Right atrium auricular region (tissue), 2 donors: ENCODE measurements at places on chromosomes 7 and 10. TPM values are rescaled to one million over a fixed set of nuclear protein-coding genes. Genes with fewer than 3 reads are reported as not detected.

THSD7A gene
- total RNA-seq = 0.85 TPM

PRDX3 gene
- total RNA-seq = 250 TPM

AKR1C8 gene
- total RNA-seq = not detected

RSPH10B gene
- not detected for total RNA-seq

PRLHR gene
- total RNA-seq = not detected

AKR1D1 gene
- not detected for total RNA-seq

KAZALD1 gene
- 7.0 TPM for total RNA-seq

SLC13A1 gene
- not detected for total RNA-seq

ADRB1 gene
- total RNA-seq = 49.8 TPM

NPS gene
- not detected for total RNA-seq

GRCh38 chr10:4867520-4868356, 41.7 kb downstream of the AKR1E2 start:
- DNase-seq = peak; percentile 77

DNA sequence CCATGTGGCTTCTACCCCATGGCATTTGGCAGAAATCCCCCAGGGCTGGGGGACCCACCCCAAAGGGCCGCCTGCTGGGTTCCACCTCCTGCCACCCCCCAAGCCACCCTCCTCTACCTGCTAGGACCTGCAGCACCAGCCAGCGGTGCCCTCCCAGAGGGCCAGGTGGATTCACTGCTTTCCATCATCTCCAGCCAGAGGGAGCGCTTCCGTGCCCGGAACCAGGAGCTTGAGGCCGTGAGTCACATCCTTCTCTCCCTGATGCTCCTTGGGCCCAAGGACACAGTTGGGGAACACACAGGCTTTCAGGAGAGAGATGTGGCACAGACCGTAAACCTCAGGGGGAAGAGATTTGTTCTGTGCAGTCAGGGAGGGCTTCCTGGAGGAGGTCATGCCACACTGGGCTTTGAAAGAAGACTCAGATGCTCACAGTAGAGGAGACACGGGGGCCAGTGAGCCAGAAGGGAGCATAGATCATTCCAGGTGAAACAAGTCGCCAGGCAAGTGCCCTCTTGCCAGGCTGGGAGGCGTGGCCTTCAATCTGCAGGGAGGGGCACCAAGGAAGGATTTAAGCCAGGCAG, 11.5 kb upstream of the SH2B2 start:
- no peak for DNase-seq

DNA sequence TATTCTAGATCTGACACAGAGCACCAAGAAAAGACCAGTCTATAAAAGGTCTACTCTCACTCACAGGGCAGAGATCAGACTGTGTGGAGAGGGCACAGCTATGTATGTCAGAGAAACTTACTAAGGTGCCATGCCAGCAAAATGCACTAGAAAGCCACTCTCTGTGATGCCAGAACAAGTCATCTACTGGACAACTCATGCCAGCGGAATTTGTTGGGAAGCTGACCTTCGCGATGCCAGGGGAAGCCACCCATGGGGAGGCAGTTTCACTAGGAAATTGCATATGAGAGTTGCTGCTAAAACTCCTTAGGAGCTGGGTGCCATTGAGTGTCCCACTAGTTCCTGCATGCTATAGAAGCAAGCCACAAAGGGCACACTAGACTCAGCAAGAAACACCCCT, 58.5 kb downstream of the MICU1 start:
- no peak for DNase-seq

DNA sequence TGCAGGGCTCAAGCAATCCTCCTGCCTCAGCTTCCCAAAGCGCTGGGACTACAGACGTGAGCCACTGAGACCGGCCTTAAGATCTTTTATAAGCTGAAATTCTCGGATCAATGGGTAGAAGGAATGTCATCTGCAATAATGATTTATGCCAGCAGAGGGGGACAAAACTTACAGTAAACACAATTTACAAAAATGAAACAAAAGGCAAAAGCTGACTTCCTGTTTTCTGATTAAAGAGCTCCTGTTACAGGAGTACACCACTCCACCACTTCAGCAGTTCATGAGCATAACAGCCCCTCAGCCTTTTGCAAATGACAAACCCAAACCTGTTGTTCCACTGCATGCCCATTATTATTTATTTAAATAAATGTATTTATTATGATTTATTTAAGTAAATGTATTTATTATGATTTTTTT, 88.5 kb upstream of the ATP6V0A4 start:
- DNase-seq = no peak

- no peak for DNase-seq
Measured at GRCh38 chr7:37970211-37970610, 49.8 kb downstream of the EPDR1 start.

- DNase-seq = no peak
Measured at GRCh38 chr7:142854372-142855113, at the start of gene EPHB6. TSS of gene EPHB6 (plus strand) at chr7:142855076. CDS start at chr7:142863228, 8,152 bp downstream.

GRCh38 chr10:83089335-83089734, 1050.0 kb upstream of the GHITM start:
- no peak for DNase-seq

DNA sequence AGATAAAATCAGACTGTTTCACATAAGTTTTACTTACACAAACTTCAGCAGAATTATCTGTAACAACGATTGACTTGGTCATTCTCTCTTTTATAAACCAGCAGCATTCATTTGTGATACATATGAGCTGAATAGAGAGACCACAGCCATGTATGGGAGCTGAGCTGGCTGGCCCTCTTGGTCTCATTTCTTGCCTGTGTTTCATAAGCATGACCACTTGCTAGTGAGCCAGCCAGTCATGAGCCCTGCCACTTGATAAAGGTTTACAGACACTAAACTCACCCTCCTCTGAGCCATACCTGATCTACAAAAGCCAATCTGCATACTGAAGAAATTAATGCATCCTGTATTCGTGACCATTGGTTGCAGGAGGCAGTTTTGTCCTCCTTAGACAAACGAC, 82.1 kb downstream of the PKD1L1 start:
- DNase-seq = no peak

GRCh38 chr10:88131511-88132139, 268.2 kb downstream of the PTEN start:
- no peak for DNase-seq

DNA sequence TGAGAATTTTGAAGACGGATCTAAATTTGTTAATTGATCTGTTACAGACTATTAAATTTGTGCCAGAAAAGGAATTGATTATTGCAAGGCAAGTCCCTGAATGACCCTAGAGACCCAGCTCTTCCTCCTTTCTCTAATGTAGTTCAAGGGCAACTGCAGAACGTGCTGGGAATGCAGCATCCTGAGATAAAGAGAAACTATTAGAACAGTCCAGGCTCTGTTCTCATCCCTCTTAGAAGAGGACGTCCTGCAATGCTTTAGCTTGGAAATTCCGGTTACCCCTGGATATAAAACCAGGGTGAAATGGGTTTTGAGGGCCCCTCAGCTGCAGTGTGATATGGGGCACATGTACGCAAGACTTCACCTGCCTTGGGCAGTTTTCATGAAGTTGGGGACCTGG, 67.3 kb downstream of the PTN start:
- DNase-seq = no peak

DNA sequence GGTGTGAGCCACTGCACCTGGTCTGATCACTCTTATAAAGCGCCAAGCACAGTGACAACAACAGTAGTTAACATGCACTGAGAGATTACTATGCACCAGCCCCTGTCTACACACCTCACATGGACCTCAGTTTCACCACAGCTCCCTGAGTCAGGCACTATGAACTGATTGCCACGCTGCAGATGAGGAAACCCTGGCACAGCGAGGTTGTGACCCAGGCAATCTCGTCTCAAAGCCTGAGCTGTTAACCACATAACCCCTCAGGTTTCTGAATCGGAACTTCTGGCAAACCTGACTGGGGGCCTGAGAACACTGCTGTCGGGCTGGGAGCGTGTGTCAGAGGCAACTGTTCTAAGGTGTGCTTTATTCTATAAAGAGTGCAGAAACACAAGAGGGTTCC, 150.8 kb downstream of the RNF216 start:
- no peak for DNase-seq

DNA sequence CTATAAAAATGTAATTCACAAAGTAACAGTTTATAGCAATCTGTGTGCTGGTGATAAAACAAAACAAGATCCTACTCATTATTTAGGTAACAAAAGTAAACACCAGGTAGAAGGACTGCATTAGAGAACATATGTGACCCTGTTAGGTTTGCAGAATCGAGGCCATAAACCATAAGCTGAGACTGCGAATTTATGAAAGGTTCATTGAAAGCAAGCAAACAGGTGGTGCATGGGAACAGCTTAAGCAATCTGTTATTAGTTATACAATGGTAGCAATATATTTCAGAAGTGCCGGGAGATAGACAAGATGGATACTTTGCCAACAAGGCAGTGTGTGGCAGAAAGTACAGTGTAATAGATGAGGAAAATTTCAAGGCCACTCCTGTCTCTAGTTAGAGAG, 23.5 kb upstream of the FAM133B start:
- no peak for DNase-seq

GRCh38 chr10:70678250-70678635, 5.9 kb downstream of the ADAMTS14 start:
- DNase-seq = no peak

GRCh38 chr7:81467964-81468363, 301.9 kb downstream of the HGF start:
- no peak for DNase-seq

- DNase-seq = no peak
Measured at GRCh38 chr7:25735674-25736242, 416.2 kb upstream of the NFE2L3 start.

- no peak for DNase-seq
Measured at GRCh38 chr7:158351481-158351880, 236.1 kb downstream of the PTPRN2 start.

- no peak for DNase-seq
Measured at GRCh38 chr10:20596911-20597310, 300.2 kb downstream of the NEBL start.

DNA sequence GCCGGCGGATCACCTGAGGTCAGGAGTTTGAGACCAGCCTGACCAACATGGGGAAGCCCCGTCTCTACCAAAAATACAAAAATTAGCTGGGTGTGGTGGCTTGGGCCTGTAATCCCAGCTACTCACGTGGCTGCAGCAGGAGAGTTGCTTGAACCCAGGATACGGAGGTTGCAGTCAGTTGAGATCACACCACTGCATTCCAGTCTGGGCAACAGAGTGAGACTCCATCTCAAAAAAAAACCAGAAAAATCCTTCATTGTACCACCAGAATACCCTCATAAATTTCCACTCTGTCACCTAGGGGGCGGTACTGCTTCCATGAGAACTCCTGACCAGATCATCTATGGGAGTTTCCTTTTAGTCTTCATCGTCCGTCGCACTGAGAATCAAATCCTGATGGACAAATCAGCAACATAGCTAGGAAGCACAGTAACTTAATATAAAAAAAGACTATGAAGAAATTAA, 225.8 kb upstream of the KLF14 start:
- no peak for DNase-seq

DNA sequence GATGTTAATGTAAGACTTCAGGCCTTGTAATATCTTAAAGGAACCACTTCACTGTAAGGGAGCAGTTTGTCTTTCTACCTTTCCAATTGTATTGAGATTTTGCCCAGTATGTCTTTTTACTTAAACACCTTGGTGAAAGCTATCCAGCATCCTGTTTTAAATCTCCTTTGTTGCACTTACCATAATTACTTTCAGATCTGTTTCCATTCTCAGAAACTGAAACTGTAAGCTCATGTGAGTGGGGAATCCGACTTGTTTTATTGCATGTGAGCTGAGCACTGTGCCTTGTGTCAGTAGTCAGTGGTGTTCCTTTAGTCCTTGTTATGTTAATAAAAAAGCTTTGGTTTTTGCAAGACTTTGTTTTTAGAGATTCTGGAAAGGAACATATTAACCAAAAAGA, 42.2 kb downstream of the BMPR1A start:
- no peak for DNase-seq

GRCh38 chr10:133127291-133128125, 32.5 kb upstream of the KNDC1 start:
- DNase-seq = no peak

- no peak for DNase-seq
Measured at GRCh38 chr7:121029302-121029701, 40.8 kb downstream of the CPED1 start.

DNA sequence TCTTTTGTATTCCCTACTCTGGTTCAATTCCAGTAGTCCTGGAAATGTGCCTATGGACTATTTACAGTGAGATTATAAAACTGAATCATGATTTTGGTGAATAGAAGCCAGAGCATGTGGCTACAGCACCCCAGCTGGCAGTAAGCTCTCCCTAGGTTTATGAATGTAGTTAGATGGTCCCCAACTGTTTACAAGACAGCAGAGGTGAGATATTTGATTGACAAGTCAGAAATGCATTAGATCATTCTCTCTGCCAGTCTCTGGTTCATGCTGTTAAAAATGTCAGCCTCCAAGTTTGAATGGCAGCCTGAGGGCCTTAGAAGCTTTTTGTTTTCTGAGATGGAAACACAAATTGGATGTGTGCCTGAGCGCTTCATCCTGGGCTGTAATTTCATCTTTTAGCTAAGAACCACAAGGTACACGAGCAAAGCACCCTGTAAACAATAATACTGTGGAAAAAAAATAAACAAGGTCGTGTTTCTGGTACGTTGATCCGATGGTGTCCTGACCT, 85.0 kb downstream of the BTRC start:
- DNase-seq = no peak

GRCh38 chr10:133377025-133377817, 1.8 kb upstream of the PAOX start:
- DNase-seq = no peak

DNA sequence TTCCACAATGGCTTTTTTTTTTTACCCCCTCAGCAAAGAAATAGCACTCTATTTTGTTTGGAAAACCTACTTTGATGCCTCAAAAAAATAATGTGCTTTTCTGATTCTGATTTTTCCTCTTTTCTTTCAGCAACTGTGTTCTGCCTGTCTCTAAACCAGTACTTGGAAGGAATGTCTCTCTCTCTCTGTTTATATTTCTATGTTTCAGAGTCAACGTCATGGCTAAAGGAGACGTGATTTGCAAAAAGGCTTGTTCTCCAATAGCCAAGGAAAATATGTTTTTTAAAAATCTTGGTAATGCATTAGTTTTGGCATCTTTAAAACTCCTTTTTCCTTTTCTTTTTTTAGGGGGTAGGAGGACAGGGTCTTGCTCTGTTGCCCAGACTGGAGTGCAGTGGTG, 56.0 kb upstream of the SDK1 start:
- no peak for DNase-seq

- no peak for DNase-seq
Measured at GRCh38 chr10:117544004-117544701, 1.6 kb downstream of the EMX2 start.
